ENCODE measurements at places on chromosomes 4 and X. TPM values are rescaled to one million over a fixed set of nuclear protein-coding genes. Genes with fewer than 3 reads are reported as not detected.
A peak's percentile ranks its signal among the peaks of the same experiment; 100 is the strongest.

GRCh38 chr4:39846120-39846519, 131.6 kb downstream of the PDS5A start:
- no peaks in the 10 kb centered on the region for H3K27me3 ChIP-seq
- DNase-seq, result no peak
- no peaks in the 10 kb centered on the region for H3K4me1 ChIP-seq
- no peak overlapping the region for H3K27ac ChIP-seq
- no peak overlapping the region for H3K4me3 ChIP-seq
- no peaks in the 10 kb centered on the region for H3K36me3 ChIP-seq

- no peak overlapping the region for H3K27ac ChIP-seq
- H3K4me3 ChIP-seq, result no peak overlapping the region
- H3K4me1 ChIP-seq, result peaks cover 39% of the 10 kb centered on the region
- H3K36me3 ChIP-seq, result no peaks in the 10 kb centered on the region
- H3K27me3 ChIP-seq, result no peaks in the 10 kb centered on the region
Measured at GRCh38 chr4:39555472-39555871, 28.2 kb upstream of the UGDH start.

PABPC1L2A gene
- total RNA-seq, result not detected

DNA sequence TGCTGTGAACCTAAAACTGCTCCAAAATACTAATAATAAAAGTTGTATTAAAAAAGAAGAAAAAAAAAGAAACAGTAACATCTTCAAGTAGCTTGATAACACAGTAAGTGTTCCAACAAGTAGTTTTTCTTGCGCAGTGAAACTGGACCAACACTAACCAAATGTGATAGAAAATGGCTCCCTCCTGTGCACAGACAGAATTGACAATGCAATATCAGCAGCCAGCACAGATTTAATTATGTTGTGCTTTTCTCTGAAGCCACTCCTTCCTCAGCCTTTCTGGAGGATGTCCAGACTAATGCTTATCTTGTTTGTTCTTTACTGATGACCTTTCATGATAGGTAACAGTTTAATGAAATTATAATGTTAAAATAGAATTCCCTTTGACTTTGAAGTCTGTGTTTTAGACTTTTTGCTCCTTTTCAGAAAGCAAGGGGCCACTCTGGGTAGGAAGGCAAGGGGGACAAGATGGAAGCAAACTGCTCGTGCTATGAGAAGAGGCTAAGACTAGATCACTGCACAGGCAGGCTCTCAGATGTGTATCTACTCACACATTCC, 147.1 kb upstream of the RPL34 start:
- no peak overlapping the region for H3K4me3 ChIP-seq
- no peaks in the 10 kb centered on the region for H3K27me3 ChIP-seq
- H3K4me1 ChIP-seq, result no peaks in the 10 kb centered on the region

DNA sequence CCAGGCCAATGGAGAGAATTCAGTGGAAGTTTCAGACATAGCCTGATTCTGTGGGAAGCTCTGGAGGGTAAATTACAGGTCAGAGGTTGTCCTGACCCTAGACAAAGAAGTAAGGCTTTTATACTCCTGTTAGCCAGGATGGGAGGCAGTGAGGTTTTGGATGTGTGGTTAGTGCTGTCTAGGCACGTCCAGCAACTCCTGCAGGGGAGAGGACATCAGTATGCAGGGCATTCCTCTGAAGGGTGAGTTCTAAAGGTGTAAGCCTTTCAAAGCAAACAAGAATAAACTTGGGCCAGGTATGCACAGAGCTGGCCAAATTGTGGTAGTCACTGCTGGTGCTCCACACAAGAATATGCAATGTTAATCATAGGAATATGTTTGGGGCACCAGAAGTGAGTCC, 562.5 kb downstream of the CCSER1 start:
- no peak for DNase-seq
- H3K4me3 ChIP-seq, result no peak overlapping the region
- no peak overlapping the region for H3K27ac ChIP-seq

DNA sequence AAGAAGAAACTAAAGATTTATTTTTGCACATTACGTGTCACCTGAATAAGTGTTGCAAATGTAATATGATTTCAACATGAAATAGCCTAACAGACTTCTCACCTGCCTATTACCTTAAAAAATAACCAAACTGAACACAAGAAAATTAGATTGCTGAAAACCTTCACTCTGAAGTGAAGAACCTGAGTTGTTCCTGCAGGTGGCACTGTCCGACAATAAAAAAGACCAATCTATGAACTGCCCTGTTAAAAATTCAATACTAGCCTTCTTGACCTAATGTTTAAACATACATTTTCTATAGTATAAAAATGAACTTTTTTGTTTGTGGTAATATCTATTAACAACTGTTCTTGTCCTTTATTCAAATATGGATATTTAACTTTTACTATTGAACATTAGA, 69.2 kb upstream of the PNPLA4 start:
- no peaks in the 10 kb centered on the region for H3K4me1 ChIP-seq
- no peaks in the 10 kb centered on the region for H3K36me3 ChIP-seq
- H3K27me3 ChIP-seq, result no peaks in the 10 kb centered on the region
- no peak overlapping the region for H3K4me3 ChIP-seq
- peak; percentile 17 for DNase-seq

BEX5 gene
- total RNA-seq, result 7.0 TPM

MAGEA10 gene
- total RNA-seq, result not detected

- H3K27me3 ChIP-seq, result no peaks in the 10 kb centered on the region
- no peak overlapping the region for H3K27ac ChIP-seq
Measured at GRCh38 chr4:1789552-1789951, 3.5 kb upstream of the FGFR3 start.

Measured in body of pancreas (tissue), 4 donors.